ENCODE measurements at places on chromosomes 12 and 14. TPM values are rescaled to one million over a fixed set of nuclear protein-coding genes. Genes with fewer than 3 reads are reported as not detected.
A peak's percentile ranks its signal among the peaks of the same experiment; 100 is the strongest.

The M6PR gene
- total RNA-seq = 33.3 TPM

DNA sequence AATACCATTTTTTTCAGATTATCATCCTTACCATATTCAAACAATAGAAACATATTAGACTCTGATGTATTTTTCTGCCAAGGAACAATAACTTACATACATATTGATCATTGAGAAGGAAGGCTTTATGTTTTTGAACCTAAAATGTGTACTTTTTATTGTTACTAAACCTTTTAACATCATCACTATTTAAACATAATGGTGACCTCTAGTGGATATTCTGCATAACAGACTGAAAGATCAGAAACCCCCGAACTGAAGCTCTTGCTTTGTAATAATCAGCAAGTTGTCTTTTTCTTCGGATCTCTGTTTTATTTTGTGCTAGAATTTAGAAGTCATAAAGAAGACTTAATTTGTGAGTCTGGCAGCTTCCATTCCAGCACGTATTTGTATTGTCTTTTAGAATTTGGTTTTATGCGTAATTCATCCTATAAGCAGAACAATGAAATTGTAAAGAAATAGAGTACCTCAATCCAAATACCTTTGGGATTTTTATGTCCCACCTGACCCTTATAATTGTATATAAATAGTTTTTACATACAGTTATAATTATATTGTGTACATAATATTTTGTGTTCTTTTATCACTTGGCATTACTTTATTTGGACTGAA is 125.9 kb upstream of the ATF1 start:
- H3K4me1 ChIP-seq = peaks cover 24% of the 10 kb centered on the region
- H3K27ac ChIP-seq = no peak overlapping the region
- peak; percentile 57 for DNase-seq

The ALG10B gene
- total RNA-seq = 0.58 TPM

DNA sequence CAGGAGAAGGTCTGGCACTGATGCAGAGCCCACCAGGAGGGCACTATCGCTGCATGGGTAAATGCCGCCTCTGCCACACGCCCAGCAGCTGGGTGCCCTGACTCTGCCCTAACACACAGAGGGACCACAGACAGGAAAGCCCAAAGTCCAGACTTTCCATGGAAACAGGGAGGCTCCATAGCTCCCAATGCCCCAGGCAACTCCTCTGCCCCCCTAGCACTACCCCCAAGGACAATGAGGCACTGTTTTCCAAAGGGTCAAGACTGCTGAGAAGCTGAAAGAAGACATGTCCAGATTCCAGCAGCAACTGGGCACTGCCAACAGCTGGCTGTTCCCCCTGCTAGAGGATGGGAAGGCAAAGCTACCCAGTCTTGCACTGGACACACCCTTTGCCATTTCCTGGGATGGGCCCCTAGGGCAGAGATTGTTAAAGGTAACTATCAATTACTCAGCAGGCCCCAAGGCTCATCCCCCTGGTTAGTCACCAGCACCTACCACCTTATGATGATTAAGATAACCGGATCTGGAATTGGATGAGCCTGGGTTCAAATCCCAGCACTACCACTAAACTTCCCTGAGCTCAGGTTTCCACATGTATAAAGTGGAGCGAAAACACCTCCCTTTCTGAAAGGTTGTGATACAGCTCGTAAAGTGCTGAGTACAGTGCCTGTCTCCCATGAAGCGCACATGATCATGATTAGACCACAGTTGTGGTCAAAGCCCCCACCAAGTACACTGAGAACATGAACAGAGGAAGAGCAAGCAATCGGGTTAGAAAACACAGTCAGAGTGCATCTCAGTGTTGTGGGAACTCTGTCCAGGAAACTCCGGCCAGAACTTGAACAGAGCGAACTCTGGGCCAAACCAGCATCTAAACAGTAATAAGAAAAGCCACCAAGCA is 3.3 kb downstream of the PXN start:
- peaks cover 84% of the 10 kb centered on the region for H3K4me1 ChIP-seq
- H3K36me3 ChIP-seq = no peaks in the 10 kb centered on the region
- H3K27ac ChIP-seq = peak overlapping the region; percentile 95
- no peak for DNase-seq
- no peaks in the 10 kb centered on the region for H3K27me3 ChIP-seq

DNA sequence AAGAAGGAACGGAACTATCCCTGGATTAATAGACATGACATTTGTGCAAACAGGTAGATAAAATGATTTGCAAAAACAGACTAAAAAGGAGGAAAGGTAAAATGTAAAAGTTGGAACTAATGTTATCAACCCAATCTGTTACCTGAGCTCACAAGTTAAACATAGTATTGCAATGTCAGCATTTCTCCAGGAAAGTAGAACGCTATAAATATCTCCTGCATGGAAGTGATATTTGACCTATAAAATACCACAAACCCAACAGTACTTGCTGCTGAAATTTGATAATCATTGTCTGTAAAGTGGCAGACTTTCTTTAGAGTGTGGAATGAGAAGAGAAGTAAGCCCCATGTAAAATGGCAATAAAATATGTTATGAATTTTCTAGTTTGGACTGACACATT is 1435.7 kb downstream of the LRFN5 start:
- H3K27ac ChIP-seq = no peak overlapping the region
- no peaks in the 10 kb centered on the region for H3K27me3 ChIP-seq
- no peak for DNase-seq
- no peaks in the 10 kb centered on the region for H3K4me1 ChIP-seq
- H3K36me3 ChIP-seq = no peaks in the 10 kb centered on the region

The AVPR1A gene
- total RNA-seq = not detected

DNA sequence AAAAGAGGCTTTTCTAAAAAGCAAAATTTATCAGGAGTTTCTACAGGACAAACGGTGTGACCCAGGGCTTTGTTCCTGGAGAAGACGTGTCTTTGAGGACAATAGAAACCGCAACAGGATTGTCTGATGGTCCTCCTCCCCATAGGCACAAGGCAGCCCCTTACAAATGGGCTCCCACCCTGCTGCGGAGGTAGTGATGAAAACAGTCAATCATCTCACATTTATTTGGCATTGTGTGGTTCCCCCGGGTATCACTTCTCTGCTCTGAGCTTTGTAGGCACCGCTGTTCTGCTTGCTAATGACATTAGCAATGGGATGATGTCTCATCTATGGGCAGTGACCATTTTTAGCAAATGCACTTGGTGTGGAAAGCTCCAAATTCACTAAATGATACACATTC is 155.5 kb upstream of the TMPO start:
- H3K4me3 ChIP-seq = no peak overlapping the region
- peaks cover 4% of the 10 kb centered on the region for H3K27me3 ChIP-seq
- no peak overlapping the region for H3K27ac ChIP-seq
- no peaks in the 10 kb centered on the region for H3K4me1 ChIP-seq

- H3K4me1 ChIP-seq = no peaks in the 10 kb centered on the region
- H3K36me3 ChIP-seq = no peaks in the 10 kb centered on the region
- H3K27ac ChIP-seq = no peak overlapping the region
- H3K4me3 ChIP-seq = no peak overlapping the region
- peaks cover 3% of the 10 kb centered on the region for H3K27me3 ChIP-seq
These were observed 326.9 kb upstream of the SFSWAP start for GRCh38 chr12:131383741-131384543.

DNA sequence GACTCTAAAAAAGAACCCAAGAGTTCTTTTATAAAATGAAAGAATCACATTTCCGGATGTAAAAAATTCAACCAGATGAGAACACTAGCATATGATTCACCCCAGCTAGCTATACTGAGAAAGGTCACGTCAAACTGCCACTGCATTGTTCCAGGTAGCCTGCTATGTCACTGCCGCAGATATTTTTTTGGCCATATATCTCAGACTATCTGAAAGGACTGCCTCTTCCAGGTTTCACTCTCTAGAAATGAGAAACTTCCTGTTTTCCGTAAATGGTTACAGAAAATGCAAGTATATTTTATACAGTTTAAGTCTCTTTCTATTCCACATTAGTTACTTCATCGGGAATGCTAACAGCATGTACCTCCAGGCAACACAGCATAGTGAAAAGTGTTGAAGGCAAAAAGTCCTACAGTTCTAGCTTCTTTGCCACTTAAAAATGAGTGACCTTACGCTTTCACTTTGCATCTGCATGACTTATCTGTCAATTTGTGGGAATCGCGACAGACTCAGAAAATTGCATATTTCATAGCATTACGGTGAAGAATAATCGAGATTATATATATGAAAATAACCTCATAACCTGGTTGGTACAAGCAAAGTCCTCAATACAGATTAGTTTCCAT is 105.2 kb downstream of the MED13L start:
- peak; percentile 27 for DNase-seq
- no peak overlapping the region for H3K27ac ChIP-seq
- H3K36me3 ChIP-seq = no peaks in the 10 kb centered on the region
- peaks cover 17% of the 10 kb centered on the region for H3K4me1 ChIP-seq
- no peak overlapping the region for H3K4me3 ChIP-seq

- no peaks in the 10 kb centered on the region for H3K4me1 ChIP-seq
- DNase-seq = no peak
- H3K27me3 ChIP-seq = no peaks in the 10 kb centered on the region
- no peak overlapping the region for H3K27ac ChIP-seq
- H3K4me3 ChIP-seq = no peak overlapping the region
These were observed 13.5 kb upstream of the FAM234B start for GRCh38 chr12:13030541-13031291.

DNA sequence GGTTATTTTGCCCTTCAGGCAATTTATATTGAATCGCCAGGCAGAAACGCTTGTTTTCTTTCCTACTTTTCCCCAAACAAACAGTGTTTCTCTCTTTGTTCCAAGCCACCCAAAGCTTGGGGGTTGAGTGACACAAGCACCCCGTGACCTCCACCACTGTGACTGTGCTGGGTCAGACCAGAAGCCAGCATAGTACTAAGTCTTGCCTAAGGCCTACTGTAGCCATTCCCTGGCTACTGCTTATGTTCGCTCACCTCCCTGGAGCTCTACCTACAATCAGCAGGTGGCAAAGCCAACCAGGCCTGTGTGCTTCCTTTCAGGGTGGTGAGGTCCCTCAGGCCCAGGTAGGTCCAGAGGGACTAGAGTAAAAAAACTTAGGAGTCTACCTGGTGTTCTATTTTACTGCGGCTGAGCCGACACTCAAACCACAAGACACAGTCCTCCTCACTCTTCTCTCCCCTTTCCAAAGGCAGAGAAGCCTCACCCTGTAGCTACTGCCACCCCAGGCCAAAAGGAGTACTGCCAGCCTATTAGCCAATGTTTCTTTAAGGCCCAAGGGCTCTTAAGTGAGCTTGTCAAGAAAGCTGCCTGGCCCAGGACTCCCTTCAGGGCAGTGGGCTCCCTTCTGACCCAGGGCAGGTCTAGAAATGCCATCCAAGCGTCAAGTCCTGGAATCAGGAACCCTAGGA is 411.8 kb upstream of the MIS18BP1 start:
- no peak overlapping the region for H3K4me3 ChIP-seq
- H3K27me3 ChIP-seq = no peaks in the 10 kb centered on the region
- DNase-seq = no peak
- H3K36me3 ChIP-seq = no peaks in the 10 kb centered on the region

- no peaks in the 10 kb centered on the region for H3K4me1 ChIP-seq
- peaks cover 4% of the 10 kb centered on the region for H3K36me3 ChIP-seq
- no peak overlapping the region for H3K27ac ChIP-seq
- no peak overlapping the region for H3K4me3 ChIP-seq
- no peaks in the 10 kb centered on the region for H3K27me3 ChIP-seq
These were observed 788 bp downstream of the TEX52 start for GRCh38 chr12:2856051-2856450.

DNA sequence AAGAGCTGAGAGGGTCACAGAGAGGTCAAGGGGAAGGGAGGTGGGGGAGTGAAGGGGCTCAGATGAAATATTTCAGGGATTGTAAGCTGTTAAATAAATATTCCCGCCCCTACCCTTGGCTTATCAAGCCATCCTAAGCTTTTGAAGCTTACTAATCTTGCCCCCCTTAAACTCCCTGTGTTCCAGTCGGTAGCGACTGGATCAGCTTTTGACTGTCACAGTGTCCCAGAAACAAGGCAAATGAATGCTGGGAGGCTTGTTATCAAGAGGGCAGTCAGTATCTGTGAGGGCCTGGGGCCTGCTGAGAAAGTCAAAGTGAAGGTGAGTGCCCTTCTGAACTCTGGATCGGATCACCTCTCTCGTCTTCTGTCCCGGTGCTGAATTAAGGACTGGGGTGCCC is 128.1 kb downstream of the DACT1 start:
- no peak overlapping the region for H3K27ac ChIP-seq
- H3K27me3 ChIP-seq = no peaks in the 10 kb centered on the region
- no peaks in the 10 kb centered on the region for H3K4me1 ChIP-seq
- no peak for DNase-seq
- H3K4me3 ChIP-seq = no peak overlapping the region

DNA sequence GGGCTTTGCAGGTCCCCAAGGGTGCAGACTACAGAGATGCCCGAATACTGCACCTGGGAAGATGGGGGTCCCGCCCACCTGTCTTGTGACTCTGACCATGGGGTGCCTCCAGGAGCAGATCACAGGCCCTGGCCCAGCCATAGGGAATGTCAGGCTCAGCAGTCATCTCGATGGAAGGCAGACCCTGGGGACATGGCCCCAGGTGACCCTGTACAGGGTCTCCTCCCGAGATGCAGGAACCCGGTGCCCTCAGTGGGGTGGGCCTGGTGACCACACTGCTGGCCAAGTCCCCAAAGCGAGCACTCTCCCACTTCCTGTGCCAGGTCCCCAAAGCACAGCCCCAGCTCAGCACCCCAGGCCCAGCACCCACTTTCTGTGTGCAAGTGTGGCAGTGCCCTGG is 903.7 kb upstream of the USP15 start:
- H3K27me3 ChIP-seq = no peaks in the 10 kb centered on the region
- no peaks in the 10 kb centered on the region for H3K36me3 ChIP-seq
- H3K27ac ChIP-seq = no peak overlapping the region
- no peak for DNase-seq

- no peaks in the 10 kb centered on the region for H3K4me1 ChIP-seq
- no peak for DNase-seq
- H3K27me3 ChIP-seq = peaks cover 45% of the 10 kb centered on the region
These were observed 154.9 kb downstream of the ASCL4 start for GRCh38 chr12:107929436-107929835.

DNA sequence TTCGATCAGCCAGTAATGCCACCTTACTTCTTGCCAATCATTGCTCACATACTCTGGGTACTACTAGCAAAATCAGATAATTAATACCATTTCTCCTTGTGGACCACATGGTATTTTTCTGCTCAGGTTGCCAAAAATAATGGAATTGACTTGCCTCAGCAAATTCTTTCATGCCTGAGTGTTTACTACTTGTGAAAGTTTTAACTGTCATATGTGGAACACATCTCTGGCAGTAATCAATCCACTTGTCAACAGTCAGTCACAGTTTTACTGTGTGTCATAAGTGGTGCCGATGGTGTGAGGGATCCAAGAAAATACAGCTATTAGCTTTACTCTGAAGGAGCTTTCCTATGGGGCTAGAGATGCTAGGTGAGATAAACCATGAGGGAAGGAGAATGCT is 55.3 kb upstream of the ATF1 start:
- no peaks in the 10 kb centered on the region for H3K4me1 ChIP-seq
- peaks cover 97% of the 10 kb centered on the region for H3K36me3 ChIP-seq
- no peak overlapping the region for H3K4me3 ChIP-seq
- DNase-seq = no peak
- no peaks in the 10 kb centered on the region for H3K27me3 ChIP-seq
